Neuronal stem cell (in vitro differentiated cells): ENCODE measurements at places on chromosomes 1 and 21.
A peak's percentile ranks its signal among the peaks of the same experiment; 100 is the strongest.

DNA sequence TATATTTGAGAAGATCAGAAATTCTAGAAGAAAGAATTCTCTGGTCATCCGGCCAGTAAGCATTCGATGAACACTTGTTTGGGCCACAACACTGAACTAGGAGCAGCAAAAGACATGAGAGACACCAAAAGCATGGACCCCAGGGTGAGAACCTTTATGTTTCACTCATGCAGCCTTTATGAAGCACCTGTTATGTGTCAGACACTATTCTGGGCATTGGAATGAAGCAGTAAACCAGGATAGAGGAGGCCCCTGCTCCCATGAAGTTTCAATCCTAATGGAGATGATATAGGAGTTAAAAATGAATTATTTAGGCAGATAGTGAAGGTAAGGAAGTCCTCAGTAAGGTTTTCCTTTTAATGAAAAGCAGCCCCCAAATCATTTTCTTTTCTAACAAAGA lies 43.6 kb downstream of the OLFML3 start:
- no peak for DNase-seq

- no peak for DNase-seq
Observed at GRCh38 chr1:159914252-159915018, 10.9 kb downstream of the TAGLN2 start.

DNA sequence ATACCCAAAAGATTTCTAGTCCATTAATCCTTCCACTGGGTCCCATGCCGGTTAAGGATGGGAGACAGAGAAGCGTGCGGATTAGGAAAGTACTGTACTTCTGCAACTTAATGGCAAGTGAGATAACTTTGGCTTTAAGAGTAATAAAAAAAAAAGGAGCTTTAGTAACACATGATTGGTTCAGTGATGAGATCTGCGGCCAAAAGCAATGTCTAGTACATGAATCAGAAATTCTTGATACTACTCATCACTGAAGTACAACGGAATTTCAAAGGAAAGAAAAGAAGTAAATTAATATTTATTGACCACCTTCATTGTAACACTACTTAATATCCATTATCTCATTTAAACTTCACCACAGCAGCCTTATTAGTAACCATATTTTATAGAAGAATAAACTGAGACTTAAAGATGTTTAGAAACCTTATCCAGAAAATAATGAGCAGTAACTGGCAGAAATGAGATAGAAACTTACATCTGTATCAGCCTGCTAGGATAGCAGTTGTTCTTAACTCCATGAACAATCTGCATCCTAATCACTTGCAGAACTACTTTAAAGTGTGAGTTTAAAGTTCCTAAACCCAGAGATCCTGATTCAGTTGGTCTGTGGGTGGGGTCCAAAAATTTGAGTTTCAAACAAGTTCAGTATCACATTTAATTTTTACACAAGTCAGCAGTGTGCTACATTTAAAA lies 14.1 kb upstream of the NUF2 start:
- DNase-seq = no peak

GRCh38 chr1:165162671-165163241 lies 193.8 kb downstream of the LMX1A start:
- DNase-seq = no peak

- no peak for DNase-seq
Observed at GRCh38 chr1:52424813-52425212, 20.4 kb downstream of the PRPF38A start.

GRCh38 chr1:63966016-63966415 lies 192.2 kb downstream of the ROR1 start:
- no peak for DNase-seq

DNA sequence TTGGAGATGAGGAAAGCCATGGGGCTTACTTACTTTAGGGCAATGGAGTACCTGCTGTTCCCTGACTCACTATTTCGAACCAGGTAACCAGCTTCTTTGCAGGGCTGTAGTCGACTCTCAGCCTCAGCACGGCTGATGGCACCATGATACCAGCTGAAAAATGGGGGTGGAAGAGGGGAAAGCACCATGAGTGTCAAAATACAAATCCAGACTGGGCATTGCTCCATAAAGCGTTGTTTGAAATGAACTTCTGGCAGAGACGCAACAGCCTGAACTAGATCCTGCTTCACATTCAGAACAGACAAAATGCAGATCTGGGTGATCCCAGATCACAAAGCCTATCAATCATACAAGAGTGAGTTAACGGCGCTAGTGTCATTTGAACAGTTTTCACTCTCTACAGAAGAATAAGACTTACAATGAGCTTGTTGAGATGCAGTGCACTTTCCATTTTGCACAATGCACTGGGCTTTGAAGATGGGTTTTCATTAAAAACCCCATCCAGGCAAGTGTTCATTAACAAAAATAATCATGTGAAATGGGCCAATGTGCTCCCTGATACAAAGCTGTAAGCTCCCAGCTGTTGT lies 16.0 kb upstream of the TDRD10 start:
- DNase-seq = no peak

DNA sequence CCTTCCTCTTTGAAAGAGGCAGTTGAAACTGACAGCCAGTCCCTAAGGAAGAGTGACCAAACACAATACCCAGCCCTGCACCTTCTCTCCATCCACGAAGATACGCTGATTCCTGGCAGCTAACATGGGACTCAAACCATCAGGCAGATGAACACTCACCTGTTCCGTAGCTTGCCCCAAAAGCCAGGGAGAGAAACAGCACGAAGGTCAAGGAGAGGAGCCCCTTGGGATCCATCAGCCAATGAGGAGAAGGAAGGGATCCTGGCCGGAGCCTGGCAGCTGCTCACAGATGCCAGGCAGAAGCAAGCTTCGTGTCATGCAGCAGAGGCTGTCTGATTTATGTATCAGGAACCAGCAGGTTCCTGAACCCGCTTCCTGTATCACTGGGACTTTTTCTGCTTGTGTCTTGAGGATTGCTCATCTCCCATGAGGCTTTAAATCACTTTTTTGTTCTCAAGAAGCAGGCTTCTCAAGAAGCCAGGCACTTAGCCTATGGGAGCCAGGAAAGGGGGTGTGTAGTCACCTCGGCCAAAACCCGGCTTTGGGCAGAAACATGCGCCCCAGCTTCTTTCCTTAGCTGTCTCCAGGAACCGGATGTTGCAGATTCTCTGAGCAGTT lies at the start of gene SLAMF1:
Gene SLAMF1, minus strand, starts transcription at position 334 of the 618 bp plus-strand sequence. Its CDS starts 99 bp downstream, at position 235.
- no peak for DNase-seq

- DNase-seq = no peak
Observed at GRCh38 chr1:79777481-79778219, 771.1 kb upstream of the ADGRL4 start.

DNA sequence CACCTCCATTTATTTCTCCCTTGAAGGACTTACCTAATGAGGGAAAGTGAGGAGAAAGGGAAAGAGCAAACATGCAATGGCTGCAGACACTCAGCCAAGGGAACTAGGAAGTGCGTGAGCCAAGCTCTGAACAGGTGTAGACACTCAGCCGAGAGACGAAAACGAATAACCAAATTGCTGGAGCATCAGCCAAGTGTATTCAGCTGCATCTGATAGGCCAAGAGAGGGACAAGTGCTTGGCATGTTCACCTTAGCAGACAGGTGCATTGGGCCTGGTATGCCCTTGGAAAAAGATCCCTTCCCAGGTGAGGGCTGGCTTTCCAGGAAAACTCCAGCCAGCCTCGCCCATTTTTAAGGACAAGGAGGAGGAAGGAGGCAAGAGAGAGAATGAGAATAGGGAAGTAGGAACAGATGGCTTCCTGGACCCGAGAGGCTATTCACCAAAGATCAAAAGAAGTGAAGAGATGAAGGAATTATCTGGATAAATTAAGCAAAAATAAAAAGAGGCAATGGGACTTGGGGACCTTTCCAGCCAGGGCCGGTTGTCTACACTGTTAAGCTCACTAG lies 184.7 kb downstream of the TOMM20 start:
- no peak for DNase-seq

GRCh38 chr1:238652346-238652968 lies 733.9 kb upstream of the CHRM3 start:
- DNase-seq = no peak

GRCh38 chr1:119048624-119049404 lies 60.7 kb upstream of the TBX15 start:
- no peak for DNase-seq

DNA sequence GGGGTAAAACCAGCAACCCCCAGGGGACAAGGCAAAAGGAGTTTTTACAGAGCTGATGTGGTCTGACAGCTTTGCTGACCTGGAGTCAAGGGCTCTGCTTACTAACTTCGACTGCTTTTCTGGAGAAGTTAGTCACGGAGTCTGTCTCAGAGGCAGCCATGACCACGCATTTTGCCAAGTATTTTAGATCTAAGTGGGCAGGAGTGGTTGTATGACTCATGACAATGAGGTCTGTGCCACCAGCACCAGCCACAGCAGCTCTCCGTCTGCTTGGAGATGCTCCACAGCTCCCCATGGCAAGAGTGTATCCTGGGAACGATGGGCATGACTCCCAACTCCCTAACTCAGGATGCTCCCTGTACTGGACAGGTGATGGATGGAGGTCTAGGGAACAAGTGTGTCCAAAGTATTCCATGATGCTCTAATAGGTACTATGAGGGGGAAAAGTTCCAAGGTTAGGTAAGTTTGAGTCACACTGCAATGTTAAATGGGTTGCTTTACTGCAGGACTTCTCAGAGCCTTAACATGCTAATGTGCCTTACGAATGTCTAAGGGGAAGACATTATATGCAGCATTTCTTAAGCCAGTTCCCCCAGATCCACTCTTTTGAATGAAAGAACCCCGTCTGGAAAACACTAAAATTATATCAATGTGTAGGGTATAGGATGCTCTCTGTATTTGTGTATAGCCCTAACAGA lies 359.0 kb downstream of the HHAT start:
- DNase-seq = no peak

- DNase-seq = peak; percentile 15
Observed at GRCh38 chr1:162530307-162530987, 31.1 kb upstream of the UAP1 start.

GRCh38 chr1:224193319-224193966 lies 10.4 kb downstream of the DEGS1 start:
- DNase-seq = no peak

GRCh38 chr21:41950941-41951351 lies 2.9 kb downstream of the C2CD2 start:
- DNase-seq = no peak

GRCh38 chr21:14614287-14614686 lies 68.2 kb upstream of the SAMSN1 start:
- DNase-seq = no peak

GRCh38 chr1:67559222-67559700 lies 125.7 kb upstream of the GADD45A start:
- DNase-seq = no peak

DNA sequence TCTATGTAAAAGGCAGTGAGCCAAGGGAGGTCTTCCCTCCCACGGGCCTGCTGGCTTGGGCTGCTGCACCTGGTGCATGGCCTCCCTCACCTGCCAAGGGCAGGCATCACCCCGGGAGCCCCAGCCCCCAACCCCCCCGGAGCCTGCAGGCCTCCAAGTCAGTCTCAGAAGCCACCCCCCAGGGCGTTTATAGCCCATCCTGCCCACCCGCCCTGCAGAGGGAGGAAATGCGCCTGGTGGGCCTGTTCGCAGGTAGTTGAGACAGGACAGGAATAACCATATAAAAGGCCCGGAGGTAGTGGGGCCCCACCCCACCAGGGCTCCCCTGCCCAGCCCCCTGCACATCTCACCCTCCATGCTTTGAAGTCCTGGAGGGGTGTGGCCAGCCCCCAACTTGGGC lies 18.2 kb upstream of the ARF1 start:
- DNase-seq = no peak

GRCh38 chr1:245938046-245938435 lies 569.0 kb downstream of the SMYD3 start:
- DNase-seq = no peak

GRCh38 chr21:15209224-15209623 lies 144.4 kb upstream of the NRIP1 start:
- DNase-seq = no peak

DNA sequence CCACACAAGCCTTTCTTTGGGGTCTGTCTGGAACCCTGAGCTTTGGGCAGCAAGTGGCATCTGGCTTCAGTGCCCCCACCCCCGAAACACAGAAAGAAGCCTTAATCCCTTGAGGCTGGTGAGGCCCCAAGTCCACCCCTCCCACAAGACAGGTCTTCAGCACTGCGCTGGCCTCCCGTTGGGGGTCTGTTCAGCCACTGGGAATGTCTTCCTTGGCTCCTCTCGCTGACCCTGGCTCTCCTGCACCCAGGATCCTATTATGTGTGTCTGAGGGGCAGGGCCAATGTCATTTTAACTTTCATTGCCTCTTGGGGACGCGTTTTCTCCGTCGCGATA lies 26.9 kb downstream of the ATP8B2 start:
- no peak for DNase-seq

GRCh38 chr1:208421486-208421885 lies 177.3 kb upstream of the PLXNA2 start:
- no peak for DNase-seq

DNA sequence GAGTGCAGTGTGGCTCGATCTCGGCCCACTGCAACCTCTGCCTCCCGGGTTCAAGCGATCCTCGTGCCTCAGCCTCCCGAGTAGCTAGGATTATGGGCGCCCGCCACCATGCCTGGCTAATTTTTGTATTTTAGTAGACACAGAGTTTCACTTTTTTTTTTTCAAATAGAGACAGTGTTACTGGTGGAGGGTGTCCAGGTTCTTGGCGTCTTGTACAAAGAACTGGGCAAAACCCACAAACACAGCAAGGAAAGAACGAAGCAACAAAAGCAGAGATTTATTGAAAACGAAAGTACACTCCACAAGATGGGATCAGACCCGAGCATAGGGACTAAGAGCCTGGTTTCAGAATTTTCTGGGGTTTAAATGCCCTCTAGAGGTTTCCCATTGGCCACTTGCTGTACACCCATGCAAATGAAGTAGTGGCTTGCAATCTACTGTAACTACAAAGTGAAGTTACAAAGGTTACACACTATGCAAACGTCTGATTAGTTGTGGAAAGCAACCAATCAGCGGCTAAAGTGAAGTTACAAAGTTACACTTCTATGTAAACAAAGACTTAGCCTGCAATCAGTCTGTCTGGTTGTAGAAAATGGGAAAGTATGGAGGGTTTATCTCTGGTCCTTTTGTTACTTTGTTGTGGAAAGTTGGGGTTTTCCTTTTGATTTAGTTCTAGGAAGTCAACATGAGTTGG lies 199.1 kb downstream of the DYRK1A start:
- no peak for DNase-seq

- DNase-seq = no peak
Observed at GRCh38 chr1:202162418-202163280, 2.2 kb upstream of the PTPN7 start.

DNA sequence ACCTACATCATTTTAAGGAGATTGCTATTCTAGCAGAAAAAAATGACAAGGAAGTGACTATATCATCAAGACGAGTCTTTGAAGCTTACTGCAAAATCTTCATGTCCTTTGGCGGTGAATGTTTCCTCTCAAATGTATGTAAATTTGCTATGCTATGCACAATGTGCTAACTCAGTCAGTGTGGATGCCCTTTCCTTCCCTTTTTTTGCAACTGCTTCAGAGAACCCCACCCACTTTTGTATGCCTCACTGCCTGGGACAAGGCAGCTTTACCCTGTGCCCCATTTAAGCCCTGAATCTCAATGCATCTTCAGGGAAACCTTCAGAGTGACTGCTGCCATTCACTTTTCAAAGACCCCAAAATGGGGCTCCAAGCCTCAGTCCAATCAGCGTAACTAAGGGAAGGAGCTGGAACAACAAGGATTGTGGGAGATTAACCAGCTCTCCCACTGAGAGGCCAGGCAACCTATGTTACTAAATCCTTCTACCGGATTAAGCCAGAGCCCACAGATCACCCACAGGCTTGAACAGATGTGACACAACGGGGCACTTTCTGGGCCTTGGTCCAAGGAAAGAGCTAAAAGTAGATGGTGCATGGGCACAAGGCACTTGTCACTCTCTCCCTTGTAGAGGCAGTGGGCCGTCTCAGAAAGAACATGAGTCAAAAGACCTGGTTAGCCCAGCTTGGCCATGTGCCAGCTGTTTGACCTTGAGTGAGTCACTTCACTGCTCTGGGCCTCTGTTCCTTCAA lies 154.4 kb downstream of the PLPP3 start:
- no peak for DNase-seq
